ENCODE measurements at places on chromosomes 7 and 10.

DNA sequence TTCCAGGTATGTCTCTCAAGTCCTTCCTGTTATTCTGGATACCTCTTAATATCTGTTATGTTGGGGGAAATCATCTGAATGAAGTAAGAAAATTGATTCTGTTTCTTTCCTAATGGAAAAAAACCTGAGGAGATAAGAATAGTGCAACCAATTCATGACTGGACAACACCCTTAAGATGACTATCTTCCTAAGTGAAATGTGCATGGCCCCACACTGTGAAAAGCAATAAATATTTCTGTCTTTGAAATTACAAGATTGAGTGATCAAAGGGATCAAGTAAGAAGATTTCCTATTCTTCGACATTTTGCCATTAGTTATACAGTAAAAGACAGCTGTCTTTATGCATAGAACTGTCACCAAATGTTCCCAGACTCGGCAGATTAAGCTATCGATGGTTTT, 73.9 kb downstream of the CHCHD3 start:
- DNase-seq: no peak

- no peak for DNase-seq
Observed at GRCh38 chr10:69010151-69010640, 21.6 kb downstream of the KIFBP start.

DNA sequence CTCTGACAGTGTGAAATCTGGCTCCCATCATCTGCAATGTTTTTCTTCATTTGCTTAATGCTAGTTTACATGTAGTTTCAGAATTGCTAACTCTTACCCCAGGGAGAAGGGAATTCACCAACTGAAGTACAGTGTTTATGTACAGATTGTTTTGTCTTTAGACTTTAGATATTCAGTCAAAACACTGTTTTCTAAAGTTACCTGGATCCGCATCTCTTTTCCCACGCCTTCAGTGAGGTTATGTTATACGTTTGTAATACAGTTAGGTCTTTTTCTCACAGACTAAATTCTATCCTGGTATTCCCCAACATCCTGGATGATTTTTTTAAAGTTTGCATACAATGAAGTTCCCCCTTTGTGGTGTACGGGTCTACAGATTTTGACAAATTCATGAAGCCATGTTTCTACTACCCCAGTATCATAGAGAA, 3.2 kb upstream of the LYZL1 start:
- DNase-seq: no peak

DNA sequence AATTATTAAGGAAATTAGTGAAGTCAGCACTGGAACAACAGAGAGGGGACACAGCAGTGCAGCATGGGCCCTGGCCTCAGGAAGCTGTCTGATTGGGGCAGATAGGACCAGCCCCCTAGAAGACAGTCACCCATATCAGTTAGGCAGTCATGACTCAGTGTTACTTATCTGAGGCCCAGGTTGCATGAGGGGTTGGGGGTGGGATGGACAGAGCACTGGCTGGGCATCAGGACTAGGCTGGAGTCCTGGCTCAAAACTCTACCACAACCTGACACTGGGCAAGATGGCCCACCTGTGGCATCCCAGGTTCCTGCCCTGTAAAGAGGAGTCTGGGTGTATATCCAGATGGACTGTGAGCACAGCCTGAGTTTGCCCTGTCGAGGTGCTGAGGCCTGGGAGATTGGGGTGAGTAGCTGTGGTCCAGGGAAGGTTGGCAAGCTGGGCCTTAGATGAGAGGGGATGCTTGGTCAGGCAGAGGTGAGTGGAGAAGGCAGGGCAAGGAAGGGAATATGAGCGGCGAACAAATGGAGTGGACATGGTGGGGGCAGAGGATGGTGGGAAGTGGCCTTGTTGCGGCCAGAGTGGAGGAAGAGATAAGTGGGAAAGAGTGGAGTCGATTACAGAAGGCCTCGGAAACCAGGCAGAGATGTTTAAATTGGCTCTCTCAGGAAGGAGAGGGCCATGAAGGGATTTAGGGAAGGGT, 37.5 kb downstream of the HK1 start:
- no peak for DNase-seq

DNA sequence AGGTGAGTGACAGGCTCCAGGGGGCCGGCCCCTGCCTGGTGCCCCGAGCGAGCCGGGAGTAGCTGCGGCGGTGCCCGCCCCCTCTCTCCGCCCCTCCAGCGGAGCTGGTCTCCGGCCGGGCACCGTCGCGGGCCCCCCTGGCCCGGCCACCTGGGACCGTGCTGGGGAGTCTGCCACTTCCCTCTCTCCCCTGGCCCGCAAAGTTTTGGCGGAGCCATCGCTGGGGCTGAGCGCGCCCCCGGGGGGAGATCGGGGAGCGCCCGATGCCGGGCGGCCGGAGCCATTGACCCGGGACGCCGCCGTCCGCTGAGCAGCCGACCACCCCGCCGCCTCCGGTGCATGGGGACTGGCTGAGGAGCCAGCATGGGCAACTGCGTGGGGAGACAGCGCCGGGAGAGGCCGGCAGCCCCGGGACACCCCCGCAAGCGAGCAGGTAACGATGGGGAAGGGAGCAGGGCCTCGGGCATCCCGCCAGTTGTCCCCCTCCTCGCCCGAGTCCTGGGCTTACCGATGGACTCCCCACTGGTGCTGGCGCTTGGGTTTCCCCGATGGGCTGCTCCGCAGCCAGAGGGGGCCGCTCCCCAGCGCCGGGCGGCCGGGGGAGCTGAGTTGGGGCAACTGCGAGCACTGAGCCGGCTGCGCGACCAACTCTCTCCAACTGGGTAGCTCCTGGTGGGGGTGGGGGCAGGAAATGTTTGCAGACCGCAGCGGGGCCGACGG, at the start of gene UBTD1:
TSS of gene UBTD1 (plus strand) at position 84 of the 720 bp plus-strand sequence. CDS start at position 364, 280 bp downstream.
- DNase-seq: peak; percentile 16

GRCh38 chr10:103892181-103892580, 25.8 kb downstream of the STN1 start:
- DNase-seq: no peak

Data from stimulated activated CD4-positive, alpha-beta T cell treated with anti-CD3 and anti-CD28 coated beads, TNF-alpha, amount 100 ng/mL, for 1 hour (primary cell).